CD4-positive, alpha-beta T cell treated with Interferon gamma for 1 hour (primary cell): ENCODE measurements at places on chromosomes 13 and 19.
A peak's percentile ranks its signal among the peaks of the same experiment; 100 is the strongest.

DNA sequence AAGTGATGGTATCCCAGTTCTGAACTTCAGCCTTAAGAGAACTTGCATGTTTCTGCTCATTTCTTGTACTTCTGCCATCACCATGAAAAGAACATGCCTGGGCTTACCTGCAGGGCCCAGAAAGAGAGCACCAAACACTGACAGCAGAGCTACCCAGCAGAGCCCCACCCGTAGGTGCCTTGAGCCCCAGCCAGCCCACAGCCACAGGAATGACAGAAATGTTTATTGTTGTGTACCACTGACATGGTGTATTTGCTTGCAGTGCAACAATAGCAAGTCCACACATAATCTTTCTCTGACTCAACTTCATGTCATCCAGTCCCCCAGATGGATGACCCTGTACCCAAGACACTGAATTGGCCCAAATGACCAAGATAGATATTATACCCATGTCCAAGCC, 195.2 kb downstream of the TSHZ3 start:
- no peak for DNase-seq

- no peak for DNase-seq
Measured at GRCh38 chr13:27421101-27421871, 3.1 kb upstream of the GTF3A start.

DNA sequence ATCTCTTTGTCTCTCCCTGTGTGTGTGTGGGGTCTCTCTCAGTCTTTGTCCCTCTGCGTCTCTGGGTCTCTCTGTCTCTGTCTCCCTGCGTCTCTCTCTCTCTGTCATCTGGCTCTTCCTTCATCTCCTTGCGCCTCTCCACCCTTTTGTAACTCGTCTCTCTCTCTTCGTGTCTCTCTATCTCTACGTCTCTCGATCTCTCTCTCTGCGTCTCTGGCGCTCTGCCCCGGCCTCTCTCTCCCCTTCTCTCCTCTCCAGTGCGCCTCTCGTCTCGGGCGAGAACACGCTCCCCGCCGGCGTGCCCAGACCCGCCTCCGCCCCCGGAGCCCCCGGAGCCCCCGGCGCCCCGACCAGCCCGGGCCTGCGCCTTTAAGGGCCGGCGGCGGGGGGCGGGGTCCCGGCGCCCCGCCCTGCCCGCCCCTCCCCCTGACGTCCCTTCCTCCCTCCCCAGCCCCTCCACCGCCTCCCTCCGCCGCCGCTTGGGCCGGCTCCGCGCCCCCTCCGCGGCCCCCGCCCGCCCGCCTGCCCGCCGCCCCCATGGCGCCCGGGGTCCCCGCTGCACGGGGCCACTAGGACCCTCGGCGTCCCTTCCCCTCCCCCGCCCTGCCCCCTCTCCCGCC, at the start of gene MARK4:
MARK4 (plus strand) TSS at position 440 of the 620 bp plus-strand sequence. CDS start 318 bp downstream, outside the sequence.
- peak; percentile 66 for DNase-seq

GRCh38 chr19:58408152-58409009, at the start of gene ZNF584:
Gene ZNF584 (plus strand): TSS chr19:58408649. CDS start chr19:58409148, 499 bp downstream.
- DNase-seq, result peak; percentile 91

GRCh38 chr13:113110852-113111315, 5.3 kb downstream of the F7 start:
- DNase-seq, result no peak

- no peak for DNase-seq
Measured at GRCh38 chr19:7215176-7215575, 79.0 kb downstream of the INSR start.

- no peak for DNase-seq
Measured at GRCh38 chr13:100398360-100398759, 190.2 kb downstream of the GGACT start.

GRCh38 chr13:26015271-26016125, 36.3 kb downstream of the SHISA2 start:
- no peak for DNase-seq

GRCh38 chr19:48556163-48556562, 4.2 kb downstream of the SULT2B1 start:
- no peak for DNase-seq

DNA sequence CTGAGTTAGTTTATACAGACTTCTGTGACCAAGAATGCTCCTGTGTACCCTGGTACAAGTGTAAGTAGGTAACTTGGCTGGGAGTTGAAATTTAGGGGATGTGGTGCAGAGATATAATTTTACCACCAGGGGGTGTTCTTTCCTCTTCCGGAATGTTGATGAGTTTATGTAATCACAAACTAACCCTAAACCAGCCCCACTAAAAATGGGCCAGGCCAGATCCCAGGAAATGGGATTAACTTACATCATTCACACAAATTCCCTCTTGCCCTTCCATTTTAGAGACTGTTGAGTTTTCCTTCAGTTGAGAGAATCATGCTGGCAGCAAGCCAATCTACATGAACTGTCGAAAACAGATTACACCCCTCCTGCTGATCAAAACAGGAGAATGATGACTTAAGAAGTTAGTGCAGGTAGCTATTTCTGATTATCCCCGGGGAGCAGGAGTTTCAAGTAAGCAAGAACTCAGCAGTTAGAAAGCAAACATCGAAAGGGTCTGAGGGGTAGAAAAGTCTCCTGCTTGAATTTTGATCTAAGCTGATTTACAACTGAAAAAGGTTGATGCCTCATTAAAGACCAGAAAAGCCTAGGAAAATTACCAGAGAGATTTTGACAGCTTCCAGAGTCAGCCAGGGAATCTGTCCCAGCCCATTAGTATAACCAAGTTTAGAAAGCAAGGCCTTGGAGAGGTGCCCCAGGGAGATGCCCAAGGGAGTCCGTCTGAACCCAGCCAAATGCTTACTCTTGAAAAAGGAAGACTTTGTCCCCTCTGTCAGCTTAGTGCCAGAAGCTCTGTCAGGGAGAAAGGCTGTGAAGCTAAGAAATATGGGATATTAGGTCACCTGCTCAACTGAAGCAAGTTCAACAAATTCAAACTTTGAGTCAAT, 32.3 kb upstream of the MED4 start:
- DNase-seq, result peak; percentile 12

GRCh38 chr13:50679321-50679720, 164.2 kb downstream of the DLEU7 start:
- no peak for DNase-seq

DNA sequence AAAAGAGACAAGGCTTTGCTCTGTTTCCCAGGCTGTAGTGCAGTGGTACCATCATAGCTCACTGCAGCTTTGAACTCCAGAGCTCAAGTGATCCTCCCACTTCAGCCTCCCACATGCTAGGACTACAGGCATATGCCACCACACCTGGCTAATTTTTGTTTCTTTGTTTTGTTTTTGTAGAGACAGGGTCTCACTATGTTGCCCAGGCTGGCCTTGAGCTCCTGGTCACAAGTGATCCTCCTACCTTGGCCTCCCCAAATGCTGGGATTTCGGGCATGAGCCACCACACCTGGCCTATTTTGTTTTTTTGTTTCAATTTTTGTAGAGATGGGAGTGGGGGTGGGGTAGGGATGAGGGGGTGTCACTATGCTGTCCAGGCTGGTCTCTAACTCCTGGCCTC, 6.9 kb downstream of the WDR87 start:
- DNase-seq, result no peak

- peak; percentile 69 for DNase-seq
Measured at GRCh38 chr19:40614622-40615411, 13.6 kb downstream of the LTBP4 start.

DNA sequence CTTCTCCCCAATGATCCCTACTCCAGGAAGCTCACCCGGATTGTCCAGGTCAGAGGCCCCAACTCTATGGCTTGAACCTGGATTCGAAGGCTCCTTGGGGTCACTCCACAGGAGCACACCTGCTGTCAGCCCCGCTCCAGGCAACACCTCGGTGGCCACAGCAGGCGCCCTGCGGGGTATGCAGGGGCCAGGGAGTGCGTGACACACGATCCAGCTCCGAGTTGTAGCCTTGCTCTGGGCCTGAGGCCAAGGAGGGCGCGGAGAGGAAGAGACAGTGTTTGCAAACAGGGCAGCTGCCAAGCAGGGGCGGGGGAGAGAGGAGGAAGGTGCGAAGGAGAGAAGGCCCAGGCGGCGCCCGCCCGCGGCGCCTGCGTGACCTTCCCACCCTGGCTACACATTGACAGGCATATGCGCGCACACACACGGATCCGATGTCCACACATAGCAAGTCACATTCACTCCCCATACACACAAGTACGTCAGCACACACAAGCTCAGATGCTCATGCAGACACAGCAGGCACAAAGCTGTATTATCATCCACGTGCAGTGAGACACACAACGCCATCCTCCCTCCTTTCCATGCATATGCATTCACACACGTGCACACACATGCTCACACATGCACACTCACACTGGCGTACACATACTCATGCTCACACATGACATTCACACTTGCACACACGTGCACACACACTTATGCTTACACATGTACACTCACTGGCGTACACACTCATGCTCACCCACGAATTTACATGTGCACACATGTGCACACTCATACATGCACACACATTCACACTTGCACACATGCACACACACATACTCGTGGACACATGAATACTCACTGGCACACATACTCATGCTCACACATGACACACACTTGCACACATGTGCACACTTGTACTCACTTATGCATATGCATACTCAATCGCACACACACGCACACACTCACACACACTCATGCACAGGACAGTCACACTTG, 10.4 kb downstream of the SBK2 start:
- no peak for DNase-seq

DNA sequence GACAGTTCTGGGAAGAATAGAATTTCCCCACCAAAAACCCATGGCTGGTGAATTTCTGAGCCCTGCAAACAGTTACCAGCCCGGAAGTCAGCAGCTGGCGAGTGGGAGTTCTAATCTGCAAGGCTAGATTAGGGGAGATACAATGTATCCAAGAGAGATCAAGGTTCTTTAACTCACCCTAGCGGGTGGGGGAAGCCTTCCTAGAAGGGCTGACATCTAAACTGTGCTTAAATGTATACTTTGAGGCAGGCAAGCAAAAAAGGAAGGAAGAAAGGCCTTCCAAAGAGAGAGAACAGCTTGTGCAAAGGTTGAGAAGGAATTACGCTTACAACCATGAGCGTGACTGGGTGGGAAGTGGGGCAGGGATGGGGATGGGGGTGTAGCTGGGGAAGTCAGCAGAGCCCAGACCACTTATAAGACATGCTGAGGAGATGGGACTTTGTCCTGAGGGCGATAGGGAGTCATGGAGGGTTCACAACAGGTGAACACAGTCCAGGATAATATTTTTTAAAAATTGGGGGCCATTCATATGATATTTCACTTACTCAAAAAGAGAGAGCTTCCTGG, 20.8 kb upstream of the ZNRF4 start:
- DNase-seq, result no peak

DNA sequence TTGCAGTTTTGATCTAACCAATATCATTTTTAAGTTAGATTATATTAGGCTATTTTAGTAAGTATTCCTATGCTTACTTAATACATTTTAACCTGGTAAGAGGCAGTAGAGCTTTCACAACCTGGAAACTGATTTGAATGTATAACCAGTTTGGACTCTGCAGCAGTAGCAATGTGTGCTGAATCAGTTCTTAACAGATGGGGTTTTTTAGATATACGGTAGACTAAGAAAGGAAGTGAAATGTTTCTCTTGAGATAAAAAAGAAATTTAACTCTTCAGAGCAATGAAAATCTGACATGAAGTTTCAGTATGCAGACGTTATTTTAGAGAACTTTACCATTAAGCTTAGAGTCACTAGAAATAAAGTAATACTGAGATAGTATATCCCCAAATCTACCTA, 2.7 kb downstream of the NBEA start:
- DNase-seq, result no peak

DNA sequence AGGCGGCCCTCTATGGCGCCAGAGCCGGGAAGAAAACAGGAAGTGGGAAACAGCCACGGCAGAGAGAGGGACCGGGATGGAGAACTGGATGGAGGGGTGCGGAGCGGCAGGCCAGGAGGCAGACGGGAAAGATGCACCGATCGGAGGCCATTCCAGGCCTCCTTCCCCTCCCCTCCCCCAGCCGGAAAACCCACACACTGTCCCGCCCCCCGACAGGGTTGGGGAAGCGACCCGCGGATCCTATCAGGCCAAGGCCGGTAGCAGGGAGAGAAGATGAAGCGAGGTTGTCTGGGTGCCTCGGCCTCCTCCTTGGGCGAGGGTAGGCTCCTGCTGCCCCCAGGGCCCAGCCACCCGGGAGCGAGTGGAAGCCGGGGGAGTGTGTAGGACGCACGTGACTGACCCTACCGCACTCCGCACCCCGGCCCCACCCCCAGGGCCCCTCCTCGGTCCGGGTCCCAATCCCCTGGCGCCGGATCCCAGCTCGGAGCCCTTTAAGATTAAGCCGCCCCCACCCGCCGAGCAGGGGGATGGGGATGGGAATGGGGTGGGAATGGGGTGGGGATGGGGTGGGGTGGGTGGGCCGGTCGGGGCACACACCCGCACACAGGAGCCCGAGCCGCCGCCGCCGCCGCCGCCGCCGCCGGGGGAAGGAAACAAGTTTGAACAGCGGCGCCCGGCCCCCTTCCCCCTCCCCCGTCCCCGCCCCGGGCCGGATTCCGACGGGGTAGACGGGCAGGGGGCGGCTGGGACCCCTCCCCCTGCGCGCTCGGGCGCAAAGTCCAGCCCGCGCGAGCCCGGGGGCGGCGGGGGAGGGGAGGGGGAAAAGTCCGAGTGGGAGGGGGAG, 1.5 kb downstream of the ERF start:
- DNase-seq, result peak; percentile 55

DNA sequence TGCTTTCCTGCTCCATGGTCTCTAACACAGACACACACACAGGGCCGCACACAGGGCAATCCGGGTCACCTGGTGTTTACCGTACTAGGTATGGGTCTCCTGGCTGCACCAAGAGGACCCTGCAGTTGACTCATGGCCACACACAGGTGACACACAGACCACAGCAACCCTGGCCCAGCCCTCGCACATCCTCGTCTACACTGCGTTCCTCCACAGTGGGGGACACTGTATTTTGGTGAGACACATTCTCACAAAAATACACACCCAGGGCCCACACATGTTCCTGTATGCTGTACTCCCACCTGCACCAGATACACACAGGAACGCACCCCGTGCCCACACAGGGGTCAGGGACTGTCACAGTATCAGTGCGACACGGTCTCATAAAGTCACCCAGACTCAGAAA, 12.8 kb downstream of the PDE4A start:
- no peak for DNase-seq
